CD4-positive, alpha-beta T cell treated with Interleukin-17A for 4 hours (primary cell): ENCODE measurements at places on chromosomes 6 and 20.

GRCh38 chr20:17177341-17177740, 49.5 kb upstream of the PCSK2 start:
- DNase-seq, result no peak

- DNase-seq, result no peak
These were observed 1.6 kb upstream of the UCKL1 start for GRCh38 chr20:63957690-63958441.

DNA sequence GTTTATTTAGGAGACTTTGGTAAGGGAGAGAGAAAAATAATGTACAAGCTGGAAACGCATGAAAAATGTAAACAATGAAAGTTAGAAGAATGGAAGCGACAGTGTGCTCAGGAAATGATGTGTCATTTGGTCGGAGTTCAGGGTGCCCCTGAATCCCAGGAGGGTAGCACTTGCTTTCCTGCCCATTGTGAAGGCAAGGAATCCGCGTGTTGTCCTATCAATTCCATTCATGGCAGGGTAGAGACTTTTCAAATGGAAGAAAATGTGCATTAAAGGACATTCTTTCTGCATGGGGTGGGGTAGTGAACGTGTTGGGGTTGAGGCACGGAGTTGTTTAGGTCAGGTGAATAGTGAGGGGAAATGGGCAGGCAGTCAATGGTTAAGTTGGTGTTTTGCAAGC, 33.7 kb downstream of the GCNT2 start:
- no peak for DNase-seq

DNA sequence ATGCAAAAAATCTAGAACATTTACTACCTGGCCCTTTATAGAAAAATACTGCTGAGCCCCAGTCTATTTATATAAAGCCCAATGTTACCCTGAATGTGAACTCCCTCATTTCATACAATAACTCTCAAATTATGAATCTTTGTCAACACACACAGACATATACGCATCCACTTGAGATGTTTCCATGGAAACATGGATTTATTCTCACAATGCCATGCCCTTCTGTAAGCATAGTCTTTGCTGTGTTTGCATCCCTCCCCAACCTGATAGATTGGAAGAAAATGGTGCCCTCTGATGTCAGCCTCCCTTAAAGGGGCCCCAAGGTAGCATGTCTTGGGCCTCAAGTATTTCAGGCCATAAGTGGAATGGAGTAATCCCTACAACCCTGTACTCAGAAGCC, 573.1 kb downstream of the KIF16B start:
- no peak for DNase-seq

DNA sequence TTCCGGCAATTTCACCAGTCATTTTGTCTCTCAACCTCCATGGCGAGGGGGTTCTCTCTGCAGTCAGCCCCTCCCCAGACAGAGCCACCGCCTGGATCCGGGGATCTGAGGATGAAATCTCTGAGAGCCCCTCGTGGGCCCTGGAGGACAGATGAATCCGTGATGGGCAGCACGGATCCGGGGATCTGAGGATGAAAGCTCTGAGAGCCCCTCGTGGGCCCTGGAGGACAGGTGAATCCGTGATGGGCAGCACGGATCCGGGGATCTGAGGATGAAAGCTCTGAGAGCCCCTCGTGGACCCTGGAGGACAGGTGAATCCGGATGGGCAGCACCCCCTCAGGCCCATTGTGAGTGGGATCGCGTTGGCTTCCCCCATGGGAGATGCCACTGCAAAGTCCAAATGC, 106.5 kb downstream of the DACT2 start:
- DNase-seq, result no peak

GRCh38 chr20:33857722-33858563, 46.8 kb downstream of the CHMP4B start:
- no peak for DNase-seq

GRCh38 chr20:57650756-57651483, 30.7 kb upstream of the ZBP1 start:
- no peak for DNase-seq

- no peak for DNase-seq
These were observed 3.6 kb upstream of the PHIP start for GRCh38 chr6:79081663-79082062.

- DNase-seq, result no peak
These were observed 95.0 kb upstream of the MLN start for GRCh38 chr6:33898771-33899170.

- DNase-seq, result no peak
These were observed 11.4 kb downstream of the RMND1 start for GRCh38 chr6:151440498-151440897.
